ENCODE measurements at places on chromosomes 7 and 10. TPM values are rescaled to one million over a fixed set of nuclear protein-coding genes. Genes with fewer than 3 reads are reported as not detected.

Gene RET
- 1.5 TPM for polyA plus RNA-seq

Gene MRLN
- polyA plus RNA-seq = not detected

Gene RAB11FIP2
- 26.3 TPM for polyA plus RNA-seq

Gene PKD2L1
- polyA plus RNA-seq = not detected

Gene CALML5
- not detected for polyA plus RNA-seq

Gene DENND2A
- polyA plus RNA-seq = 21.7 TPM
